ENCODE measurements at places on chromosomes 3 and 15. TPM values are rescaled to one million over a fixed set of nuclear protein-coding genes. Genes with fewer than 3 reads are reported as not detected.

Gene FILIP1L
- total RNA-seq = 55.9 TPM

Gene CCR8
- not detected for total RNA-seq

Gene TRPM1
- total RNA-seq = not detected

Gene ANKRD34C
- total RNA-seq = 0.52 TPM

Gene CD86
- 14.0 TPM for total RNA-seq

Gene LTF
- 2.5 TPM for total RNA-seq

Gene PTX3
- total RNA-seq = 1.6 TPM

Gene ARPP21
- total RNA-seq = not detected

Gene CHRNA5
- 2.9 TPM for total RNA-seq

Gene DUOXA2
- total RNA-seq = not detected

GRCh38 chr15:28096411-28096669, 2.8 kb downstream of the OCA2 start:
- DNase-seq = no peak

DNA sequence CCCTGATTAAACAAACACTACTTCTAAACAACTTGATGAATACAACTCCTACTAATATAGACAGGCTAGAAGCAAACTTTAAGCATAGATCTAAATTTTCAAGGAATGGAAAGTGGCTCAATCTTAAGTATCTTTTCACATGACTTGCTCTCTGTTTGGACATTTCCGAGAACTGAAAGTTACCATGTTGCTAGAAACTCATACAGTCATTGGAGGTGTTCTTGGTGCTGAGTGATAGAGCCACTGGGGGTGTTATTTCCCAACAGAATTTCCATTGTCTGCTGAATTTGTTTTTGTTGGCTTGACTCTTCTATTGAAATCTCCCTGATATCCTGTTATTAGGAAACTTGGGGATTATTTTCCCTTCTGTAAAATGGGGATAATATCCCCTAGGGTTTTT, 264.5 kb upstream of the RASGRP1 start:
- DNase-seq = no peak

- no peak for DNase-seq
Measured at GRCh38 chr15:45821390-45821789, 186.6 kb downstream of the SQOR start.

DNA sequence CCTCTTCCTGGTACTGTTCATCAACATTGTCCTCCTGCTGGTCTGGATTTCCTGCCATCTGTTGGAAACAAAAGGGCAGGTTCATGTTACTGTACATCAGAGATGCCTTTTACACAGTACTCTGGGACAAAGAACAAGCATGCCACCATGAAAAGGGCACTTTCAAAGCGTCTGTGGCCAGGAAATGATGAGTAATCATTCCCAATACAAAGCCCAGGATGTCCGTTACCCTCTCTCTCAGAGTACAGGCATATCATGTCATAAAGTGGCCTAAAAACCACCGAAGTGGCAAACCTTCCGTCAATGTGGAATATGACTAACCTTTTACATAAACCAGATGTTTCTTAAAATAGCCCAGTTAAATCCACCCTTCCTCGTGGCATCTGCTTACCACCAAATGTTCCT, 71.2 kb downstream of the GOLIM4 start:
- peak; percentile 19 for DNase-seq

GRCh38 chr3:69770219-69770618, 31.0 kb downstream of the MITF start:
- DNase-seq = no peak

- peak; percentile 66 for DNase-seq
Measured at GRCh38 chr3:33115024-33115768, 1.4 kb downstream of the CRTAP start.

DNA sequence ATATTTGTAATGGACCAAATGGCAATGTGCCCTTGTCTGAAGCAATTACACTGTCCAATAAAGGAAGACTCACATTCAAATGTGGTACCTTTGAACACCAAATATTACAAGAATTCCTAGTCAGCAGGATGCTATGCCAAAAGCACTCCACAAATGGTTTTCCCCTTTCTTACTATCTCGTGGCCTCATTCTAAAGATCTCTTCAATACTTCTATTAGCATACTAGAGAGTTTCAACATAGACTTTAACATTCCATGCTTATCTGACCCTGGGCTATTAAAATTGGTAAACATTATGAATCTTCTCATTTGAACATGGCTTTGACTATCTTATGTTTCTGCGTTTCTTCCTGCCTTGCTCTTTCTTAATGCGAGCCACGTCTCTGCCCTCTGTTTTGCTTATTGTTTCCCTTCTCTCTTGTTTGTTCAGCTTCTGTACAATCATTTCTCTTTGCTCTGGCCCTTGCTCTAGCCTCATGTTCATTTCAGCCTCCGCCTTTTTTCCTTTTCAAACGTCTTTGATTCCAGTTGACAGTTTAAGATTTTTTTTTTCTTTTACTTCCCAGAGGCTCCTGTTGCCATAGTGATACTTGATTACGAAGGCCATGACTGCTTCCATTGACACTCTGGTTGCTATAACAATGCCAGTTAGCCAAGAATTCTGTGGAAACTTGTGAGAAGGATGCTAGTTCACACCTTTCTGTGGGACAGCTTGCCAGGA, 49.5 kb upstream of the SLC9A9 start:
- no peak for DNase-seq

GRCh38 chr3:16309558-16309957, 44.5 kb downstream of the OXNAD1 start:
- DNase-seq = no peak

DNA sequence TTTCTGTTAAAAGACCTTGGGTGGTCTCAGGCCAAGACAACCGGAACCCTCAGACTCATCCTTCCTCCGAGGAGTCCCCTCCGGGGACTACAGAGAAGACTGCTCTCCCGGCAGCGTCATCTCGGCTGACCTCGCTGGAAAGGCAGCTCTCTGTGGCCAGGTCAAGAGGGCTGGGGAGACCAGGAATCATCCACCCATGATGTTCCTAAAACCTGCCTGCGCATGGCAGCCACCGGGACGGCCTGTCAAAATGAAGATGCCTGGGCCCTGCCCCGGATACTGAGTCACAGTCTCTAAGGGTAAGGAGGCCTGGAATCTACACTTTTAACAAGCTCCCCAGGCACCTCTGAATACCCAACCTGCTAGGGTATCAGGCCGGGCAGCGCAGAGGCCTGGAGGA, 78.6 kb downstream of the RPN1 start:
- no peak for DNase-seq

- DNase-seq = no peak
Measured at GRCh38 chr3:155192957-155193746, 100.3 kb downstream of the STRIT1 start.

DNA sequence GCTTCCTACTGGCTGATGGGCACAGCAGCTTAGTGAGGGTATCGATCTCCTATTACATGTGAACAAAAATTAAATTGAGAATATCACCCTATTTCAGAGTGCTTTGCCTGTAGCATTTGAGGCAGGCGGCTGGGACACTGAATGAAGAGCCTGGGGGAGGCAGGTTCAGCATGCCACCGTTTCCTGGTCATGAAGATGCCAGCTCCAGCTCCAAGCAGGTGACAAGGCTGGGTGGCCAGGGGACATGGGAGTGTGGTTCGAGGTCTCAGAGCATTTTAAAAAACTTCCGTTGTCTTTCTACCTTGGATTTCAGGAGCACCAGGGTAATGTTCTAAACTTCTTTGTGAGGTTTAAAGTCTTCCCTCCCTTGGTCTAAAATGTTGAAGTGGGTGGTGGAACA, 158.2 kb downstream of the RPLP1 start:
- DNase-seq = no peak

GRCh38 chr3:100665230-100665629, 44.1 kb upstream of the TFG start:
- DNase-seq = no peak

- peak; percentile 53 for DNase-seq
Measured at GRCh38 chr3:57160076-57160764, 4.9 kb downstream of the IL17RD start.

DNA sequence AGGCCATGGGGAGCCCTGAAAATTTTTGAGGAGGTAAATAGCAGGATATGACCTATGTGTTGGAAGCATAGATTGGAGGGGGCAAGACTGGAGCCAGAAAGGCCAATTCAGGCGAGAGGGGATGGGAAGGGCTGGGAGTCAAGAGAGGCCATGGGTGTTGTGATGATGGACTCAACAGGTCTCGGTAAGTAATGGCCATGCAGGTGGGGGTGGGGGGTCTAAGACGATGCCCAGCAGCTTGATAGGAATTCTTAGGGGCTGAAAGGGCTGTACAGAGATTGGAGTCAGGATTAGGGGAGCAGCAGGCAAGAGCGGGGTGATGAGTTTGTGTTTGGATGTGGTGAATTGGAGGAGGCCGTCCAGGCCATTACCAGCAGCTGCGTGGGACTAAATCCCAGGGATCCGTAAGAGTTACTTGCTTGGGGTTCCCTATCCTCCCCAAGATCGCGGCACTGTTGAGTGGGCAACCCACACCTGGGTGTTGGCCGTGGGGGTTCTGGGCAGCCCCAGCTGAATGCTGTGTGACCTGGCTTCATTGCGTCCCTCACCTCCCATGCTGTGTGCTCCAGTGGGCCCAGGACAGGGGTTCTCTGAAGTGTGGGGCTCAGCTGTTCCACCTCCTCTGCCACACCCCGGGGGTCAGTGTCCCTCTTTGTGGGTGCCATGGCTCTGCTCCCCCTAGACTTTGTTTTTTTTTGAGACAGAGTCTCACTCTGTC, 41.8 kb upstream of the CHRNB4 start:
- no peak for DNase-seq

GRCh38 chr15:33675246-33675645, 293.1 kb upstream of the CHRM5 start:
- no peak for DNase-seq

DNA sequence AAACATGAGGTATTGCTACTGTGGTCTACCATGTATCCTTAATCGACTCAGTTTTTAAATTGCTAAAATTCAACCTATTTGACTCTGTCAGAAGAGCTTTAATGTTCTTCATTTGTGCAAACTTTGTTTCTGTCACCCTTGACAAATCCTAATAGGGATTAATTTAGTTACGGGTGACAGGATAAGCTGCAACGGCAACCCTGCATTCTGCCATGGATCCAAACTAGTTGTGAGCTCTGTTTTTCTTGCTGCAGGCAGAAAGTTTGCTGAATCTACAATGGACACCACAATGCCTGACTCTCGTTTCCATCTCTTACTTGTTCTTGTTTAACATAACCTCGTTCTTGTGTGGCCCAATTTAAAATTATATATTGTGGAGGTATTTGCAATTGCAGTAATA, 352.3 kb downstream of the ROBO2 start:
- no peak for DNase-seq

DNA sequence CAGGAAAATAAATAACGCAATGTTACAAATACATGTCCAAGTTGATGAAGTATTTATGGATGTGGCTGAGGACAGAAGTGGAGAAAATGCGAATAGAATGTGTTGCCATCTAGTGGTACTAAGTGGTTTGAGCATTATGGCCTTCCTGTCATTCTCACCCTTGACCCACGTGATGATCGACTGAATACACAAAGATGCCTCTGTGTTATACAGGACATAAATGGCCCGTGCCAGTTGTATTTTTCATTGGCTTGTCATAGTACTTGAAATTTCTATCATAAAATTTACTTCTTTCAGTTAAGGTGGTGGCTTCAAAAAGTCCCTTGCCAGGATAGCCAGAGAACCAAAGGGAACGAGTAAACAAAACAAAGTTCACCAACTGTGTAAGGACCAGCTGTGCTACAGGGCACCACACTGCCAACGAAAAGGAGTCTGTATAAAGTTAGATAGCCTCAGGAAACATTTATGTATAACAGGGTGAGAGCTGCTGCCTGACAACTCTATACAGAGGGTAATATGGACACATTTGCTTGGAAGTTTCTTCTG, 103.7 kb downstream of the MYH15 start:
- no peak for DNase-seq

GRCh38 chr15:89244574-89244903, 760 bp downstream of the FANCI start:
- DNase-seq = no peak

DNA sequence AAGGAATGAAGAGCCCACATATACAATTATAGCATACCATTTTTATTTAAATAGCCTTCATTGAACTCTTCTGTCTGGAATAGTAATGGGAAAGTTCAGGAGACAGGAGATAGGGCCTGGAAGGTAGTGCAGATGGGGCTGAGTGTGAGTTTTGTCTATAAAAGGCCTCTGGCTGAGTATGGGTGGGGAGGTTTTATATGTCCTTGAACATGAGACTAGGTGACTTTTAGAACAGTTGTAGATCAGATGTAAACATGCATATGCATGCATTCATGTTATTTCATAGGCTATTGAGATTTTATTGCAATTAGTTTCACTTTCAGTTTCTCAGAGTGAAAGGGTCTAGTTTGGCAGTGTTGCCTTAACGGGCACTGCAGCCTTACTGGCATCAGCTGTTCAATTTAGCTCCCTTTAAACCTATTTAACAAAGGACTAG, 27.1 kb downstream of the CGGBP1 start:
- DNase-seq = no peak

DNA sequence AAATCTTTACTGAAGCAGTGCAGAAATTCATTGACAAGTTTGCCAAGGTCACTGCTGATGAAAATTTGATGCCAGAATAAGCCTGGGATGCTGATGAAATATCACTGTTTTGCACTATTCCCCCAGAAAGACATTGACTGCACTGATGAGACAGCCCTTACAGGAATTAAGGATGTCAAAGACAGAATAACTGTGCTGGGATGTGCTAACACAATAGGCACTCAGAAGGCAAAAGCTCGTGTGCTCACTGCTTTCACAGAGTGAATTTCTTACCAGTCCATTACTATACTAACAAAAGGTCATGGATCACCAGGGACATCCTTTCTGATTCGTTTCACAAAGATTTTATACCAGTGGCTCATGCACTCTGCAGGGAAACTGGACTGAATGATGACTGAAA, 69.4 kb downstream of the MCF2L2 start:
- no peak for DNase-seq

- no peak for DNase-seq
Measured at GRCh38 chr15:47652328-47652727, 65.0 kb upstream of the SEMA6D start.

GRCh38 chr15:50247819-50248655, 17.5 kb downstream of the HDC start:
- no peak for DNase-seq

GRCh38 chr15:79440355-79440908, 8.3 kb downstream of the MINAR1 start:
- no peak for DNase-seq

DNA sequence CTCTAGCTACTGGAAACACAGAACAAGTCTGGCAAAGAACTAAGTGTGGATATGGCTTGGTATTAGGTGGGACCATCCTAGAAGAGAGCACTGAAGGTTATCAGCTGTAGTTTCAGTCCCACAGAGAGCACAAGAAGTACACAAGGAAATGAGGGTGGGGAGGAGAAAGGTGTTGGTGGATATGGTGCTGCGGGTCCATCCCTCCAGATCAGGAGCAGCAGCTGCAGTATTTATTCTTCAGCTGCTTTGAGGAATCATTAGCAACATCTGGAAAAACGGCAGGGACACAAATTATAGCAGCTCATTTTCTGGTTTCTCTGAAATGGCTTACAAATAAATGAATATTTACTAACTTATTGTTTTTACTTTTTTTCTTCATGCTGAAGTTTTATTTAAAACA, 29.0 kb downstream of the CD80 start:
- DNase-seq = no peak

GRCh38 chr15:74800559-74801094, 12.0 kb upstream of the LMAN1L start:
- no peak for DNase-seq

Measured in heart left ventricle (tissue), 16 donors.